Effector memory CD8-positive, alpha-beta T cell (primary cell): ENCODE measurements at places on chromosomes 5 and 9.

DNA sequence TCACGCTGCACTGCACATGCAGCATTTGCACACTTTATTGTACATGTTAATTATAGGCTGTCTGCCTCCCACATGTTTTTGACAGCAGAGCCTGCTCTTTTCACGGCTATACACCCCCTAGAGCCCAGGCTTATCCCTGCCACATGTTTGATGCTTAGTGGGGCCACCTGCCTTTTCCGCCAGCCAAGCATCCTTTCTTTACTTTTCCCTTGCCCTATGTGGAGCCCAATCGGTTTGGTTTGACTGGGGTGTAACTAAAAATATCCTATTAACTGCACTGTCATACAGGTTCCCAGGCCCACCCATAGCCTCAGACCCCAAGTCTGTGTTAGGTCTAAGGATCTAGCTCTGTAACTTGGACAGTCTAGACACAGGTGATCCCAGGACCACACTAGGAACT lies 18.9 kb upstream of the S1PR3 start:
- DNase-seq = no peak

GRCh38 chr5:99122976-99123375 lies 194.2 kb upstream of the CHD1 start:
- DNase-seq = no peak

- DNase-seq = no peak
These were observed 308.8 kb downstream of the IRX2 start for GRCh38 chr5:2442496-2443354.

GRCh38 chr9:112680731-112681402 lies 37.0 kb downstream of the INIP start:
- DNase-seq = no peak

GRCh38 chr5:111675201-111675934 lies 81.6 kb downstream of the NREP start:
- DNase-seq = no peak

- DNase-seq = no peak
These were observed 18.3 kb upstream of the SPATA9 start for GRCh38 chr5:95701074-95701473.

- DNase-seq = no peak
These were observed 651 bp downstream of the HRH2 start for GRCh38 chr5:175658299-175659145.

- DNase-seq = no peak
These were observed 660.3 kb upstream of the WWC1 start for GRCh38 chr5:167631191-167631590.

DNA sequence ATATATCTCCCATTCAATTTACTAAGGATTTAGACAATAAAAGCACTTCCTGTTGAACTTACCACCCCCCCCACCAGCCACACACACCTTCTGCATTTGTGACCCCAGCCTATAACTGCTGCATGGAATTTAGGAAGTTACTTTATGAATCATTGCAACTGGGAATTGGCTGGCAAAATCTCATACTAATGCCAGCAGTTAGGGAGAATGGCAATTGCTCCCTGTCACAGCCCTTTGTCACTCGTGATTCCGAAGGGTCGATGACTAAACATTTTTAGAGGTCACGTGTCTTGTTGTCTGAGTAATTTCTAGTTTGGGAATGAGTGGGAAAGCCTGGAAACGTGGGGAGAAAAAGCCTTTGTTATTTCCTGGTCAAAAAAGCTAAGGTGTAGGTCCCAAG lies 46.6 kb upstream of the PCA3 start:
- no peak for DNase-seq

GRCh38 chr9:127535834-127536233 lies 76.2 kb upstream of the STXBP1 start:
- no peak for DNase-seq

- DNase-seq = no peak
These were observed 139.7 kb upstream of the PLCXD3 start for GRCh38 chr5:41650131-41650530.

GRCh38 chr5:136028782-136029742 lies at the start of gene TGFBI:
Gene TGFBI (plus strand): TSS chr5:136028988. CDS start chr5:136029056, 68 bp downstream.
- DNase-seq = peak; percentile 9

DNA sequence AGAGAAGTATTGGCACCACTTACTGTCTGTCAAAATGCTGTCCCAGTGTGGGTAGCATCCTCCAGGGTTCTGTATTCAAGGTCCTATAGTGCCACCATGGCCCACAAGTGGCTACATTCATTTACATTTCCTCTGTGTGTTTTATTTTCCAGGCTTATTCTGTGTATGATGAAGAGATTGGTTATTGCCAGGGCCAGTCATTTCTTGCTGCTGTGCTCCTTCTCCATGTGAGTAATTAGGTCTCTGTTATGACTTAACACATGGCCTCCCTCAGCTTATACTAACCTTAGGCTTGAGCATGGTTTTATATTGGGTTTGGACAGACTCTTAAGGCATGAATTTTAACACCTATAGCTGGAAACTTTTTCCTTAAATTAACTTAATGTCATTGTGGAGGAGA lies 36.7 kb downstream of the GPR21 start:
- no peak for DNase-seq

DNA sequence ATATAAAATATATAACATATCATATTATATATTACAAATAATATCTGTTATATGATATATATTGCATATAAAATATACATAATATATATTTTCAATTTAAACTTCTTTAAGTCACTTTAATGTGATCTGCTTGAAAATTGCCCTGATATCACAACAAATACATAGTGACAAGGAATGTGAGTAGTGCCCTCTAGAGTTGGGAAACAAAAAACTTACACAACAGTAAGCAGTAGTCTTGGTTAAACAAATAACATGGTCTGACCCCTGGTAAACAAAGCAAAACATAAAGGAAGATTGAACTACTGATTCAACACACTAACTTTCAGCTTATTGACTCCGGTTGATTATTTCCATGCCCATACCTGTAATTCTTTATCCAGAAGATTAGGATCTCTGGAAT lies 188.3 kb upstream of the NMUR2 start:
- no peak for DNase-seq

DNA sequence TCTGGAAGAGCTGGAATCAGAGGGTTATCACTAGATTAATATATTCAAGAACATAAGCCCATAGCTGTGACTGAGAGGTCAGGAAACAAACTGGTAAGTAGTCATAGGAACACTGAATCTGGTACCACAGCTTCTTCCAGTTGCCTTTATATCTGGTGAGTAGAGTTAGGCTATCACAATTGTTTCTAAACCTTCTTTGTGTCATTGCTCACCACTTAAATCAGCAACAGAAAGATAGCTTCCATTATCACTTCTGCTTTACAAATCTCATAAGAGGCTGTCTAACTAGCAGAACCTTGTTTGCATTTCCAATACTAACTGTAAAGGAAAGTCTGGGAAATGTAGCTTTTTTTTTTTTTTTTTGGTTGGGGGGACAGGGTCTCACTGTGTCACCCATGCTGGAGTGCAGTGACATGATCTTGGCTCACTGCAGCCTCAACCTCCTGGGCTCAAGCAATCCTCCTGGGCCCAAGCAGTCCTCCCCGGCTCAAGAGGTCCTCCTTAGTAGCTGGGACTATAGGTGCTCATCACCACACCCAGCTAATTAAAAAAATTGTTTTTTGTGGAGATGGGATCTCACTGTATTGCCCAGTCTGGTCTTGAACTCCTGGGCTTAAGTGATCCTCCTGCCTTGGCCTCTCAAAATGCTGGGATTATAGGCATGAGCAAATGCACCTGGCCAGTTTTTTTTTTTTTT lies 22.0 kb downstream of the CDC42SE2 start:
- no peak for DNase-seq

DNA sequence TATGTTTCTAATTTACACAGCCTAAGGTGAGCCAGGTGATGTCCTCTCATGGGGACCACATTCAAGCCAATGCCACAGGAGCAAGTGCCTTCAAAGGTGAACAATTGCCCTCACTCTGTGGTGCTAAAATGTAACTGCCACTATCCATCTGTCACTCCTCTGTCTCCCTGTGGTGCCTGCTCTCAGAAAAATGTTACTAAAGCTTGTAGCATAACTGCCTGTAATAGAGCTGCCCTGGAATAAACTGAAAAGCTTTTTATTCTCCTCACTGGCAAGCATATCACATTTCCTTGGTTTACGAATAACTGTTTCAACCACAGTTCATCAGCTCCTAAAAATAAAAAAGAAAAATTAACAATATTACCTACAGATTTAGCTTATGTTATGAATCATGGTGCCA lies 142.4 kb downstream of the ST8SIA4 start:
- no peak for DNase-seq

DNA sequence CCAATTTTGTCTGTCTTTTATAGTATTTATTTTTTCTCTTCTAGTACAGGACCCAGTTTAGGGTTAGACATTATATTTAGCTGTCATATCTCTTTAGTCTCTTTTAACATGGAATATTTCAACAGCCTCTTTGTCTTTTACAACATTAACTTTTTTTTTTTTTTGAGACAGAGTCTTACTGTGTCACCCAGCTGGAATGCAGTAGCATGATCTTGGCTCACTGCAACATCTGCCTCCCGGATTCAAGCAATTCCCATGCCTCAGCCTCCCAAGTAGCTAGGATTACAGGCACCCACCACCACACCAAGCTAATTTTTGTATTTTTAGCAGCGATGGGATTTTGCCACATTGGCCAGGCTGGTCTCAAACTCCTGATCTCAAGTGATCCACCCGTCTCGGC lies 90.1 kb downstream of the ADAMTS6 start:
- DNase-seq = no peak

- no peak for DNase-seq
These were observed 581.8 kb downstream of the ACTL7B start for GRCh38 chr9:108273988-108274387.

- DNase-seq = no peak
These were observed 426 bp downstream of the C7 start for GRCh38 chr5:40909723-40910122.

DNA sequence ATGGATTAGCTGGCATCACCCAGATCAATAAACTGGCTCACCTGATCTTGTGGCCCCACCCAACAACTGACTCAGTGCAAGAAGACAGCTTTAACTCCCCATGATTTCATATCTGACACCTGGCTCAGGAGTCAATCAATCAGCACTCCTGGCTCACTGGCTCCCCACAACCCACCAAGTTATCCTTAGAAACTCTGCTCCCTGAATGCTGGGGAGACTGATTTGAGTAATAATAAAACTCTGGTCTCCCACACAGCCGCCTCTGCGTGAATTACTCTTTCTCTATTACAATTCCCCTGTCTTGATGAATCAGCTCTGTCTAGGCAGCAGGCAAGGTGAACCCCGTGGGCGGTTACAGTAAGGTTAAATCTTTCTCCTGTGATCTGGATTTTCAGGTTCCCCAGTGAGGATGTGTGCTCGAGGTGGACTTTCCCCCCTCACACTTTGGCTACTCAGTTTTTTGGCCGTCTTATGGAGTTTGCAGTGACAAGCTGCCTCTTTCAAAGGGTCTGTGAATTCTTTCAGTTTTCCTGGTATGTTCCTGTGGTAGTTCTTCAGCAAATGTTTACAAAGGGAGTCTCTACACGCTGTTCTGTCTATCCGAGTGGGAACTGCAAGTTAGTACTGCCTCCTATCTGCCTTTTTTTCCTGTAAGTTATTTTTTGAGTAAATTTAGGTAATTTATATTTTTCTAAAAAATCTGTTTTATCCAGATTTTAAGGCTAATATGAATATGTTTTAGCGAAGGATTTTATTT lies 500.2 kb upstream of the NUDT12 start:
- DNase-seq = no peak

- no peak for DNase-seq
These were observed 15.2 kb upstream of the PHYKPL start for GRCh38 chr5:178247481-178248456.

DNA sequence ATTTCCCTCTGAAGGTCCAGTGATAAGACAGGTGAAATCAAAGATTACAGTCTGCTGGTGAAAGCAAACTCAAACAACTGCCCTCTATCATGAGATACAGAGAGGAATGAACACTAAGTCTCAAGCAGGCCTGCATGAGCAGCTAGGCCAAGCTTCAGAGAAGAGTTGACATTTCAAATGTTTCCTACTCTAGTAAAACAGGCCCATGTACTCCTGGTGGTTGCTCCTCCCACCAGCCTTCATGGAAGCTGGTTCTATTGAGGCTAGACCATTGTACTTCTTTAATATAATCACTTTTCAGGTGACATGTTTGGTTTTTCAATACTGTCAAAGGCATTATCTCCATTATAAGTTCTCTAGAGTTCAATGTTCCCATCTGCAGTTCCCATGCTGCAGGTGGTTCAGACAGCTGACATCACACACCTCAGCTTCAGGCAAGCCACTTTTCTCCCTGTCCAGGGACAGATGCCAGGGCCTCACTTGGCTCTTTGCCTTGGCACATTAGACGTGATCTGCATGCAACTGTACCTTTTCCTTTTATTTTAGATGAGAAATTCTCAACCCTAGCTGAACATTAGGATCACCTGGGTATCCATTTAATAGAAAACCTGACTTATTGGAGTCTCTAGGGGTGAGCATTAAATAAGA lies 89.8 kb downstream of the PIK3R1 start:
- no peak for DNase-seq

GRCh38 chr5:116876240-116876840 lies 301.7 kb upstream of the SEMA6A start:
- DNase-seq = no peak

DNA sequence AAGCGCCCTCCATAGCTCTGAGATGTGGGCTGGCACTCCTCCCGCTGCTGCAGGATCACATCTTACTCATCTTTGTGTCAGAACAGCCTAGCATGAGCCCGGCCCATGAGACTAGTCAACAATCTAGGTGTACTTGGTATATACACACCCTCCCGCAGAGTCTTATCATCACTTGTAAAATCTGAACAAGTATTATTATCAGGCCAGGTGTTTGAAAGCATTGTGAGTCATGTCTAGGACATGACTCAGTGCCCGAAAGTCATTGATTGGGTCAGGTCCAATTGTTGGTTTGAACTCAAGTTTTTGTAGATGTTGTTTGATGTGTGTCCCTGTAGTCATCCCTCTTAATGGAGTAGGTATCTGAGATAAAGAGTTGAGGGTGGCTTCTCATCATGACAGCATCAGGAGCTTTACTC lies 108.7 kb downstream of the CFAP90 start:
- DNase-seq = no peak

GRCh38 chr5:151925340-151925739 lies 689 bp upstream of the GLRA1 start:
- DNase-seq = no peak

DNA sequence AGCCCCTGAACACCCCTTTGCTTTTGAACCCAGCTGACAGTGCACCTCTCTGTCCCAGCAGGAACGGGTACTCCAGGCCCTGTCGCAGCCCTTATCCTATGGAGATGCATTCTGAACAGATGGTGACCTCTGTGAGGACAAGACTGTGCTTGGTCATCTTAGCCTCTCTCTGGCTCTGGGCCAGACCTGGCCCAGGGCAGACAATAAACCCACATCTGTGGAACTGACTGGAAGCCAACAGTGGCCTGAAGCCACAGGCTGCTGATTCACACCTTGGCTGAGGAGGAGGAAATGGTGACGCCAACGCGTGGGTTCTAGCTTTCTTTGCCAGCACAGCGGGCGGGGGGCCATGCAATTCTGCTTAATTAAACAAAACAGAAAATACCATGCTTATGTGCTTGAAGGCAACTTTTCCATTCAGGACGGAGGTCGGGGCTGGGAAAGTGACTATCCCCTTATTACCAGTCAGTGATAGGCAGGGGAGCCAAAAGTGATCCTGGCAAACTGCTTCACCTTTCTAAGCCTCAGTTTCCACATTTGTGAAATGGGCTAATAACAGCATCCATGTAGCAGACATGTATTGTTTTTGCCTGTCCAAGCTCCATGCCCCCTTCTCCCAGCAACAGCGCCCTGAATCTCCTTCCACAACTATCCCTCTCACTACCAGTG lies 10.8 kb downstream of the SH3PXD2B start:
- DNase-seq = peak; percentile 10
